ENCODE measurements at places on chromosomes 2 and 18. TPM values are rescaled to one million over a fixed set of nuclear protein-coding genes. Genes with fewer than 3 reads are reported as not detected.

NOSTRIN gene
- total RNA-seq, result 55.6 TPM

RNF25 gene
- 14.9 TPM for total RNA-seq

LTBP1 gene
- 21.2 TPM for total RNA-seq

IL1A gene
- 0.12 TPM for total RNA-seq

GATA6 gene
- total RNA-seq, result 46.1 TPM

UBE2F gene
- total RNA-seq, result 50.8 TPM
